ENCODE measurements at places on chromosomes 4 and X.
A peak's percentile ranks its signal among the peaks of the same experiment; 100 is the strongest.

GRCh38 chr4:159395693-159396092, 292.8 kb downstream of the RAPGEF2 start:
- peak; percentile 63 for DNase-seq

GRCh38 chr4:46933686-46934085, 24.6 kb upstream of the COX7B2 start:
- peak; percentile 7 for DNase-seq

- DNase-seq: peak; percentile 47
Observed at GRCh38 chr4:185318679-185319078, 77.0 kb downstream of the LRP2BP start.

- no peak for DNase-seq
Observed at GRCh38 chrX:131170148-131170547, 112.0 kb downstream of the ARHGAP36 start.

DNA sequence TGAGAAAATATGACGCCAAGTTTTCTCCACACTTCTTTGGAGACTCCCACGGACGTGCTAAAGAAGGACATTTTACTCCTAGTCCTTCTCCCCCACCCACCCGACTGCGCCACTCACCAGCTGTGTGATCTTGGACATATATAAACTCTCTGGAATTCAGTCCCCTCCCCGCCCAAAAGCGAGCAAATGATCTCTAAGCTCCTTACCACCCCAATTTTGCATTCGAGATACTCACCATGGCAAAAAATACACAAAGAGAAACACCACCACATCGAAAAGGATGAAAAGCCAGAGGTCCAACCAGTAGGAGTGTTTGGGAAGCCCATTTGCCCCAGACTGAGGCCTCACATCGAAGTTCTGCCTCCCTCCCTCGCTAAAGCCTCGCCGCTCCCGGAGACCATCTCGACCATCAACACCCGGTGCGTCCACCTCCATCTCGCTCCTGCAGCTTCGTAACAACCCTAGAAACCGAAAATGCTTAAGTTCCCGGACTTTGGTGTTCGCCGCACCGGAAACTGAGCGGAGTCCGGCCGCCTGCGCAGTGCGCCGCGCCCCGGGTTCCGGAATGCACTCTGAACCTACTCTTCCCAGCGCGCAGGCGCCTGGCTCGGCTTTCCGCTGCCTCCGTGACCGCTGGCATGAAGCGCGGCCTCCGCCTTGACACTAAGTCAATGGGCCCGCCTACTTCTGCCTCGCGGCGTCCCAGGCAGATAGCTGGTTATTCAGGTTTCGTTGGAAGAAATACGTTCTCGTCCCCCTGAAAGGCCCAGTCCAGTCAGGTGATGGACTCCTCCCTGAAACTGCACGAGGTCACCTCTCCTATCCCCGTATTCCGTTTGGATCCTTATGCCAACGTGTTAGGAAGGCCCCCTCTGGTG, 21.6 kb downstream of the FABP2 start:
- peak; percentile 90 for DNase-seq

DNA sequence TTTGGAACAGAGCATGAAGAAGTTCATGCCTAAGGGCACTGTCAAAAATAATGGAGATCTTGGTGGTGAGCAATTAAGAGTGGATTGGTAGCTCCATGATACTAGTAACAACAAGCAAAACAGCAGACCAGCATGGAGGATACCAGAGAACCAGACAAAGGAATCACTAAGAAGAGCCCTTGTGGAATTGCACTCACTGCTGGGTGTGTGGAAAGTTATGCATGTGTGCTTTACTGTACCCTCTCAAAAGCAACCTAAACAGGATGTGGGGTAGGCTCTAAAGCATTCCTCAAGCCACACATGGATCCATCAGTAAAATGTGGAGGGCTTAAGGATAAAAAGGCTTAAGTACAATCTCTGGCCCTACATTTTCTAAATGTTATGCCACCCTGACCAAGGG, 69.5 kb downstream of the AR start:
- DNase-seq: peak; percentile 53
